Fibroblast of skin of left quadriceps (primary cell): ENCODE measurements at places on chromosomes 1 and 21.

DNA sequence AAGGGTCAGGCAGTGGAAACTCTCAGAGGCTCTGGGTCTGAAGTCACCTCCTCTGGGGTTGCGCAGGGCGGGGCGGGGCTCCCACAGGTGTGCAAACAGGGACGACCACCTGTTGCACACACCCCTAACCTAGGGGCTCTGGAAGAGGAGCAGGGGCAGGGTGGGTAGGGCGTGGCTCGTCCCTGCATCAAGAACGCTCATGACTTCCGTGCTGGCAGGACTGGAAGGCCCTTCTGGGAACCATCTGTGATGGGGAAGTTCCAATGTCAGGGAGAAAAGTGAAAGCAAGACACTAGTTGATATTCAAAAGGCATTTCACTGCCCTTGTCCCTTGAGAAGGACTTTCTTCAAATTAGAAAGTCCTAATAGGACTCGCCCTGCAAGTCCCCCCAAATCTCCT, 22.1 kb upstream of the CLSTN1 start:
- DNase-seq: no peak

- no peak for DNase-seq
Measured at GRCh38 chr1:32071758-32072621, 749 bp upstream of the TMEM39B start.

DNA sequence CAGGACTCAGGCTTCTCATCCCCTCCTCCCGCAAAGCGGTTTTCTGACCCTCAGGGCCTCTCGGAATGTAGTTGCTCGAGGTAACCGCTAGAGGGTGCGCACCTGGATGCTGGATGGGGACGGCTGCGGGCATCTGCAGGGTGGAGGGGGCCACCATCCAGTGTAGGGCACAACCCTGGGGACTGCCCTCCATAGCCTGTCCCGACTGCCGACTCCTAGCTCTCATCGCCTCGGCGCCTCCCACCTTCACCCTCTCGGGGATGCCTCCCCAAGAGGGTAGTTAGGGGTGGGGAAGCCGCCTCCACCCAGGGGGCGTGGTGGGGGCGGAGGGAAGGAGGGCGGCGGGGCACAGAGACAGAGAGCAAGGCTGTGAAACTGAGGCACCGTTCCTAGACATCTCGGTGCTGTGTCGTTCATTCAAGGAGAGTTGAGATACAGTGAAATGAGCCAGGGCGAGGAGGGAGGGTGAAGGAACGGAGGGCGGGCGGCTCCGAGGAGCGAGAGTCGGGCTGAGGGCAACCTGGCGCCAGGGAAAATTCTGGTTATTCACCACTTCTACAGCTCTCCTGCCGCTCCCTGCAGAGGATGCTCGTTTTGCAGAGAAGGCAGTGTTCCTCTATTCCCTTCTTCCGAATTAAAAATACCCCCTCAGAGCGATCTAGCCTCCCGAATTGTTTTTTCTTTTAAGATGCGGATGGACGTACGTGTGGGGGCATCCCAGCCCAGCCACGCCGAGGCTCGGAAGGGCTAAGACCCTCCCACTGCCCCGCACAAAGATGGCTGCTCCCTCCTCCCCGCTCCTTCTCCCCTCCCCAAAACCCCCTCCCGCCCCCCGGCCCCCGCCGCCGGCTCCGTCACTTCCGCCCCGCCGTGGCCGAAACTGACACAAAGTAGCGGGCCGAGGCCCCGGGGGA, at the start of gene ATP8B2:
ATP8B2 (plus strand) TSS at position 857 of the 914 bp plus-strand sequence. CDS start 2,617 bp downstream, outside the sequence.
- peak; percentile 60 for DNase-seq

GRCh38 chr1:67211589-67212563, 45.6 kb downstream of the IL23R start:
- no peak for DNase-seq

- no peak for DNase-seq
Measured at GRCh38 chr21:37410639-37411038, 44.1 kb downstream of the DYRK1A start.

- no peak for DNase-seq
Measured at GRCh38 chr1:205810448-205811157, 2.4 kb downstream of the SLC41A1 start.

GRCh38 chr1:220331318-220331717, 59.1 kb upstream of the RAB3GAP2 start:
- no peak for DNase-seq

GRCh38 chr21:43357715-43358430, 69.1 kb downstream of the SIK1 start:
- no peak for DNase-seq
